ENCODE measurements at places on chromosomes 3 and 15. TPM values are rescaled to one million over a fixed set of nuclear protein-coding genes. Genes with fewer than 3 reads are reported as not detected.
A peak's percentile ranks its signal among the peaks of the same experiment; 100 is the strongest.

DNA sequence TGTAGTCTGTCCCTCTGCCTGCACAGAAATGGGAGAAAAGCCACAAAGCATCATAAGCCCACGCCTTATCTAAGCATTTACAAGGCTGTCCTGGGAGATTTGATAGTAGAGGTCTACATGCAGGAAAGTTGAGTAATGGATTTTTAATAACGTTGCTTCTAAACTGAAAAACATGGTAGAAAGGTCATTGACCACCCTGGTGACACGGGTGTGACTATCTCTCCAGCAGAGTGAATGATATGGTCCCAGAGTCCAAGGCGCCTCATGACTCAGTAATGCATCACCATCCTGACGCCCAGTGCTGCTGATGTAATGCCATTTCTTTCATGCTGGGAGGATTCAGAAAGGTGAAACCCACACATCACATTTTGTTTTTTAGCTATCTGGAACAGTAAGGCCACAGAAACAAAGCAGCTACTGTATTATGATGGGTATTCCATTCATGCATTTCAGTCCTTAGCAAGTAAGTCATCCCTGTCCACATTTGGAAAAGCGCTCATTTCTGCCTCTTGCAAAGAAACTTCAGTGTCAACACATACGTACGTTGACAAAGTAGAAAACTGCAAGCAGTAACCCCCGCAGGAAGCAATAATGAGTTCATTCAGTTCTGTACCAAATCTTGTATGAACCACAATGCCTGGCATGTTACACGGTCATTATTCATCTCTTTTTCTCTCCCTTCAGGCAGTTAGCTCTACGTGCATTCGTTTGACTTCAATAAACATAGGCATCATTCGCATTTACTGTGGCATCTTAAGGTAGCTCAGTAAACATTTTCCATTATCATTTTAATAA is 483.5 kb downstream of the GABRG3 start:
- no peak overlapping the region for H3K27ac ChIP-seq
- H3K36me3 ChIP-seq = no peaks in the 10 kb centered on the region
- H3K4me1 ChIP-seq = no peaks in the 10 kb centered on the region
- no peak for DNase-seq

CHST13 gene
- not detected for total RNA-seq

GRCh38 chr3:73292220-73292619 is 230.8 kb downstream of the EBLN2 start:
- no peak for DNase-seq
- no peaks in the 10 kb centered on the region for H3K36me3 ChIP-seq
- H3K27ac ChIP-seq = no peak overlapping the region
- no peaks in the 10 kb centered on the region for H3K27me3 ChIP-seq
- H3K4me3 ChIP-seq = no peak overlapping the region

CLDN16 gene
- not detected for total RNA-seq

- no peaks in the 10 kb centered on the region for H3K27me3 ChIP-seq
- peaks cover 43% of the 10 kb centered on the region for H3K4me1 ChIP-seq
- peak overlapping the region; percentile 21 for H3K27ac ChIP-seq
- H3K4me3 ChIP-seq = no peak overlapping the region
These were observed 30.9 kb downstream of the PLSCR1 start for GRCh38 chr3:146513386-146514051.

- H3K4me3 ChIP-seq = no peak overlapping the region
- H3K27ac ChIP-seq = no peak overlapping the region
- DNase-seq = no peak
- H3K27me3 ChIP-seq = peaks cover 9% of the 10 kb centered on the region
- H3K4me1 ChIP-seq = peaks cover 20% of the 10 kb centered on the region
These were observed 6.3 kb downstream of the SH3BP5 start for GRCh38 chr3:15326037-15326436.

GRCh38 chr15:84006421-84006820 is 229.2 kb upstream of the GOLGA6L4 start:
- no peaks in the 10 kb centered on the region for H3K4me1 ChIP-seq
- H3K4me3 ChIP-seq = no peak overlapping the region
- no peaks in the 10 kb centered on the region for H3K27me3 ChIP-seq
- no peaks in the 10 kb centered on the region for H3K36me3 ChIP-seq
- no peak overlapping the region for H3K27ac ChIP-seq
- DNase-seq = no peak

SPINT1 gene
- 4.3 TPM for total RNA-seq

CHL1 gene
- not detected for total RNA-seq

- no peak for DNase-seq
- H3K4me1 ChIP-seq = no peaks in the 10 kb centered on the region
- no peak overlapping the region for H3K4me3 ChIP-seq
- H3K36me3 ChIP-seq = no peaks in the 10 kb centered on the region
These were observed 180.6 kb downstream of the CHL1 start for GRCh38 chr3:377158-377561.
